Thymus (tissue), 14 donors: ENCODE measurements at places on chromosomes 2 and 18. TPM values are rescaled to one million over a fixed set of nuclear protein-coding genes. Genes with fewer than 3 reads are reported as not detected.

The ANKRD29 gene
- 3.4 TPM for total RNA-seq

The CCDC150 gene
- total RNA-seq, result 8.6 TPM

The ILKAP gene
- 22.3 TPM for total RNA-seq

The CD8B2 gene
- total RNA-seq, result 22.1 TPM

The FAM110C gene
- total RNA-seq, result 0.05 TPM

The SGO2 gene
- 19.7 TPM for total RNA-seq

The RNF125 gene
- 5.1 TPM for total RNA-seq

The ADAM23 gene
- total RNA-seq, result 4.0 TPM

The HAAO gene
- 4.6 TPM for total RNA-seq

The BOD1L2 gene
- total RNA-seq, result not detected

The FTCDNL1 gene
- total RNA-seq, result 0.94 TPM

The STARD7 gene
- total RNA-seq, result 94.5 TPM

The GAL3ST2 gene
- total RNA-seq, result 0.09 TPM

The HOXD4 gene
- 0.09 TPM for total RNA-seq

The DPYSL5 gene
- total RNA-seq, result 0.09 TPM

The MYOM1 gene
- 1.1 TPM for total RNA-seq

The SPP2 gene
- 0.05 TPM for total RNA-seq

The CRYGD gene
- not detected for total RNA-seq

The ST8SIA3 gene
- total RNA-seq, result 0.09 TPM

The CSRNP3 gene
- 1.7 TPM for total RNA-seq

The UGT1A10 gene
- total RNA-seq, result 0.09 TPM
